ENCODE measurements at places on chromosomes 1 and 21.

GRCh38 chr1:29332204-29332603 is 95.9 kb downstream of the PTPRU start:
- peak; percentile 48 for DNase-seq

DNA sequence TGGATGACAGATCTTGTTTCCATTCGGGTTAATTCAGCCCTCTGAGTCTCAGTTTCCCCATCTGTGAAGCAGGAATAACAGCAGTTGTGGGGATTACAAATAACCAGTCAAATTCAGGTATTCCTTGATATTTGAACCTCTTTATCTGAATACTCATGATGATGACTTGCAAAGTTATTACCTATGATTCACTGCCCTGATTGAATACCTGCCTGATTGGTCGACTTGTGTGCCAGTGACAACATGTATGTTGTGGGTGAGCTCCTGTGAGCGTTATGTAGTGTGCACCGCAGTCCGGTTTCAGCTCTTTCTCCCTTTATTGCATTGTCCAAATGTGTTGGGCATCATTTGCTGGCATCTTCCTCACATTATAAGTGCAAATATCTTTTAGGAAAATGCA is 9.5 kb upstream of the TMEM61 start:
- no peak for DNase-seq

- DNase-seq = peak; percentile 91
Measured at GRCh38 chr21:44871576-44872269, 1.8 kb downstream of the PTTG1IP start.

DNA sequence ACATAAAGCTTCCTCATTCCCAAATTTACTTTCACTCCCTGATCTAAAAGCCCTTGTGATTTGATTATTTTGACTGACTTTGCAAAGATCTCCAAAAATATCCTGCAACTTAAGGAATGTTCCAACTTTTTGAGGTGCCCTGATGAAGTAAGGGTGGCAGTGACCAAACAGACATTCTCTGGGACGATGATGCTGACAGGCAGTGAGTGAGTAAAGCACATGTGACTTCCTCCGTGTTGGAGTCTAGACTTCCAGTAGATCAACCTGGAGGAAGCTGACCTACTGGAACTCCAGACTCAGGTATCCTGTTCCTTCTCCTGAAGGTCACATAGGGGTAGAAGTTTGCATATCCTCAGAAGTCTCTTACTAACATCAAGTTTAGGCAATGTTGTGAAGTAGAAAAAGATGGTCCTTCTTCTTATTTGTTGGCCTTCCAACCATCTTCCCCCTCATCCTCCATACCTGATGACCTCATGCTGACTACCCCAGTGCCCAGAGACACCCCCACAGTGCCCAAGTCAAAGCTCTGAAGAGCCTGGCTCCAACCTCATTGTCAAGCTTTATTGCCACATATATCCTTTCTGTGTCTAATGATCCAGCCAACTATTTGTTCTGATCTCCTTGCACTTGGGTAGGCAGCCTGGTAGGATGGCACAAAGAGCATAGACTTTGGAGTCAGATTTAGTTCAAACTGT is 16.0 kb downstream of the TNFSF4 start:
- no peak for DNase-seq

DNA sequence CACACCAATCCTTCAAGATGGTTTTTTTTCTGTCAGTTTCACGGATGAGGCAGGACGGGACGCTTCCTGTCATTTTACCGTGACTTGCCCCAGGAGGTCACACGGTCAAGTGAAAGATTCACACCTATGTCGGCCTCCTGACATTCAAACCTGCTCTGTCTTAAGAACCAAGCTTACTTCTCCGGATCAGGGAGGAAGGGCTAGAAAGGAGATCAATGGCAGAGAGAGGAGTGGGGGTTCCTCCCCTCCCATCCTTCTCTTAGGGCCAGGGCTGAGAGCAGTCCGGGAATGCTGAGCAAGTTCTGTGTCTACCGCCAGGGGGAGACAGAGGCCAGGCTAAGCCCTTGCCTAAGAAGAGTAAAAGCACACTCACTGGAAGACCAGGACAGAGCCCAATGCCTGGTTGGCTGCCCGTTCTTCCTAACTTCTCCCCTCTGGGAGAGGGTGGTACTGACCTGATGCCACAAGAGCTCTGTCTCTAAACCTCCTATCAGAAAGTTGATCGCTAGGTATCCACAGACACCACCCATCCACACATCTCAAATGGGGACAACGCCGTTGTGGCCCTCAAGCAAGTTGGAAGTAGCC is 1.1 kb upstream of the PPM1J start:
- DNase-seq = peak; percentile 95

GRCh38 chr21:27425574-27425973 is 458.7 kb upstream of the ADAMTS5 start:
- DNase-seq = peak; percentile 72

- no peak for DNase-seq
Measured at GRCh38 chr1:19166066-19166465, 44.0 kb downstream of the UBR4 start.

- no peak for DNase-seq
Measured at GRCh38 chr1:25971066-25971810, 26.6 kb downstream of the PAFAH2 start.

- DNase-seq = peak; percentile 85
Measured at GRCh38 chr1:40153073-40153770, 8.0 kb upstream of the RLF start.

DNA sequence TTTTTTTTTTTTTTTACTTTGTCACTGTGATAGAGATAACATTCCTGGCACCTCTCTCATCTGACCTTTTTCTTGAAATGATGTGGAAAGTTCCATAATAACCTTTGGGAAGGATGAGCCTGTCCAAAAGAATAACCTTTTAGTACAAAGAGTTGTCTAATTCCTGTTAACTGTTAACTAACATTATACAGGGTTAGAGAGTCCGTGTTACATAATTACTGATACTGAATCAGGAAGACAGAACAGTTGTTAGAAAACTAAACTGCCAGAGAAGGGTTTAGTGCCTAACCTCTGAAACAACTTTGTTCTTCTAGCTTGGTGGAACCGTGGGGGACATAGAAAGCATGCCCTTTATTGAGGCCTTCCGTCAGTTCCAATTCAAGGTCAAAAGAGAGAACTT is 8.8 kb downstream of the CTPS1 start:
- no peak for DNase-seq

- DNase-seq = peak; percentile 84
Measured at GRCh38 chr1:35451125-35451528, 106.1 kb downstream of the KIAA0319L start.

GRCh38 chr1:118124064-118124463 is 61.0 kb downstream of the SPAG17 start:
- no peak for DNase-seq

DNA sequence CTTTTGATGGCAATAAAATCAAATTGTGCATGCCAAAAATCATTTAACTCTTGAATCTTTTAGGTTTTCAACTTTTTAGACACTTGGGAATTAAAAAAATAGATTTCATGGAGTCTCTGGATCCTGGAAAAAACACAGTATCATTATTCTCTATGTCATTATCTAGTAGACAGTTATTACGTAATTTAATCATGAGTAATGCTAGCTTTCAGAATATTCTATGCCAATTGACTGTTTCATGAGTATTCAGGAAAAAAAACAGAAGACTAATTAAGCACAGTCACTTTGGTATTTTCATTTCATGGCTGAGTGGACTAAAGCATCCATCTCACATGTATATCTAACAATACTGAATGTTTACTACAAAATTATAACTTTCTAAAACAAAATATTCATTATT is 44.0 kb downstream of the ODF2L start:
- DNase-seq = peak; percentile 12

DNA sequence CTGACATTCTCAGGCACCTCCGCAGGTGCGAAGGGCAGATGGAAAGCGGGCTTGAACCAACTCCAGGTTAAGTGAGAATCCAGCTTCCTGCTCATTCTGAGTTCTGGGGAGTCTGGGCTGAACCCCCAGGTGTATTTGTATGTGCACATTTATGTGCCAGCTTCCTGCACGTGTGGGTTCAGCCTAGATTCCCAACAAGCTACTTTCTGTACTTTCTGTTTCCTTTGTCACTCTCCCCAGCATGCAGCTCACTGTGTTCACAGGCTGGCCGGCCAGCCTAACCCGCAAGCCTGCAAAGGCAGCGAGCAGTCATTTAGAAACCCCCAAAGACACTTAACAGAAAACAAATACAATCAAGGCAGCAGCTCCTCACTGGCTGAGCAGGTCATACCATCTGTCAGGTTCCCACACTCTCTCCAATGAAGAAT is 1.3 kb upstream of the IL19 start:
- DNase-seq = no peak

DNA sequence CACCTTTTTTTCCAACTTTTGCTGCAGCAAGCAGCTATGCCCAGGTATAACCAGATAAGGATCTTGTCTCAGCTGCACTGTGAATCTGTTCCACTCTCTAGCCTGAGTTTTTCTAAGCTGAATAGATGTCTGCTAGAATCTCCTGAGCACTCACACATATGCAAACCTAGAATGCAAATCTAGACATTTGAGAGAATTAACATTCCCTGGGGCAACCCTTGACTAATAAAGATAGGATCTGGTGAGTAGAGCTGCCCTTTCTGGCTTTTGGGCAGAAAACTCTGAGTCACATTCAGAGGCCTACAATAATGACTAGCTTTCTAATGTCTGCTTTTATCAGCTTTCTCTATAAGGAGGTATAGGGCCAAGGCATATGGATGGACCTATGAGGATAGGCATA is 61.4 kb upstream of the BARHL2 start:
- no peak for DNase-seq

DNA sequence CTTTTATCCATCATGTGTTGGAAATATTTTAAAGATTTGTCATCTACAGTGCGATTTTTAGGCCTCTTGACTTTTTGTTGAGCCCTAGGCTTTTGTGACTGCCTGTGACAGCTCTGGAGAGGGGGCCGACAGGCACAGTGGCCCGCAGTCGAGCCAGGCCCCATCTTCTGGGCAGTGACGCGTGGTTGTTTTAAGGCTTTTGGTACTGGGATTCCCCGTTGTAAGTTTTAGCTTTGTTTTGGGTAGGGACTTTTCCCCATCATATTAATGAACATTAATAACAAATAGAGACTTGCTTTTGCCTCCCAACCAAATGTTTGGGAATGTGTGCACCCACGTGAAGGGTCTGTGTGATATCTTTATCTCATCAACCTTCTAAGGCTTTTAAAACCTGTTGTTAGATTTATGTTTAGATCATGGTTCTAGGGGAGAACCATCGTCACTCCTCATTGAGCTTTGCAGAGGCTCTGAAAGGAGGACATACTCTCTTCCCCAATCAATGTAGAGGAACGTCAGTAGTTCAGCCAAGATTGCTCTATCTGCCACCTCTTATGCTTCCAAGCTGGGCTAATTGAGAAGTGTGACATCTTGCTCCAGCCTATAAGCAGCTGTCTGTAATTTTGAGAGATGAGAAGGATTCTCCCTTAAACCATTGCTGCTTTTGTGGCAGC is 34.6 kb downstream of the MAPKAPK2 start:
- no peak for DNase-seq

DNA sequence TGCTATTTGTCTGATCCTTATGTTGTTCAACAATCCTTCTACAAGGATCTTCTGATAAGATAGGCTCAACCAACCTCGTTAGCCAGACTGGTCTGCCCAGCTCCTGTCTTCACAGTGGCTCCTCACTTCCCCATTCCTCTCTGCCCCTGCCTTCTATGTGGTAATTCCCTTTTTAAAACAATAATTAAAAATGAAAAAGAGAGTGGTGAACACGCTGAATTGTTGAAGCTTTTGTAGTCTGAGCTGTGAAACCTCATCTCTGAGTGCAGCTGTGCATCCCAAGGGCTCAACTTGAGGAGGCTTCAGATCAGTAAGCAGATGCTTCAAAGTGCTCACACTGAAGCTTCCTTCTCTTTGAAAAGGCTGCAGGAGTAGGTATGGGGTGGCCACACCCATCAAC is 70.7 kb upstream of the JUN start:
- no peak for DNase-seq

GRCh38 chr1:18884727-18885126 is 17.6 kb downstream of the ALDH4A1 start:
- no peak for DNase-seq

GRCh38 chr1:219278288-219278687 is 104.6 kb downstream of the LYPLAL1 start:
- peak; percentile 65 for DNase-seq

- DNase-seq = peak; percentile 76
Measured at GRCh38 chr1:6275826-6276782, 15.2 kb upstream of the GPR153 start.

GRCh38 chr1:236051242-236051791 is 13.6 kb downstream of the NID1 start:
- DNase-seq = peak; percentile 48

GRCh38 chr1:156461781-156462647 is 38.6 kb downstream of the MEF2D start:
- no peak for DNase-seq

DNA sequence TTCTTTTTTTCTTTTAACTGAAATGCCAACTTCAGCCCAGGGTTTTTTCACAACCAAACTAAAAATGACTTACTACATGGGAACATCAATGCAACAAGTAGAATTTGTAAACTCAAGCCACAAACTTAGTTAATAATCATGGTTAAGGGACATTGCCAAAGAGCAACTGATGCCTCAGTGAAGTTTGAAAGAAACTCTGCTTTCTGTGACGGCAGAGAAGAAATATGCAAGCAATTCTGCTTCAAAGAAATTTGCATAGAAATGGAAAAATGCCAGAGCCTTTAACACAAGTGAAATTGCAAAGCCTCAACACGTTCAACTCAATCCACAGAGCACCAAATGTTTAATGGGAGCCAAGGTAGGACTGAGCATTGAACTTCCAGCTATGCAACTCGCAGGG is 5.0 kb upstream of the CHD5 start:
- DNase-seq = peak; percentile 71

- peak; percentile 83 for DNase-seq
Measured at GRCh38 chr1:183096894-183097293, 73.7 kb downstream of the LAMC1 start.

- no peak for DNase-seq
Measured at GRCh38 chr1:113770031-113770430, 10.7 kb upstream of the PHTF1 start.

DNA sequence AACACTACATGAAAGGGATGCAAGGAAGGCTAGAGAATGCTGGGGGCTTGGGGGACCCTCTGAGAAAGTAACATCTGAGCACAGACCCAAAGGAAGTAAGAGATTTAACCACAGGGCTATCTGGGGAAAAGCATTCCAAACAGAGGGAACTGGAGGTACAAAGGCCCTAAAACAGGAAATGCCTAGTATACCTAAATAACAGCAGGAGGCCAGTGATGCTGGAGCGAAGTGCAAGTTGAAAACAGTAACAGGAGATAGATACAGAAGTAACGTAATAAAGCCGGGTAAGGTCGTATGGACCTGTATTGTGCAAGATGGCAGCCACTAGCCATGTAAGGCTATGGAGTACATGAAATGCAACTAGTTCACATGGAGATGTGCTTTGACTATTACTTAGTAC is 52.1 kb downstream of the CD34 start:
- no peak for DNase-seq

GRCh38 chr1:47987601-47988000 is 9.6 kb downstream of the TRABD2B start:
- DNase-seq = no peak

GRCh38 chr1:93965256-93965655 is 56.0 kb upstream of the GCLM start:
- no peak for DNase-seq
